Fibroblast of skin of right biceps (primary cell): ENCODE measurements at places on chromosomes 12 and 14.

- DNase-seq, result peak; percentile 3
These were observed 421.1 kb downstream of the VRK1 start for GRCh38 chr14:97218274-97218673.

DNA sequence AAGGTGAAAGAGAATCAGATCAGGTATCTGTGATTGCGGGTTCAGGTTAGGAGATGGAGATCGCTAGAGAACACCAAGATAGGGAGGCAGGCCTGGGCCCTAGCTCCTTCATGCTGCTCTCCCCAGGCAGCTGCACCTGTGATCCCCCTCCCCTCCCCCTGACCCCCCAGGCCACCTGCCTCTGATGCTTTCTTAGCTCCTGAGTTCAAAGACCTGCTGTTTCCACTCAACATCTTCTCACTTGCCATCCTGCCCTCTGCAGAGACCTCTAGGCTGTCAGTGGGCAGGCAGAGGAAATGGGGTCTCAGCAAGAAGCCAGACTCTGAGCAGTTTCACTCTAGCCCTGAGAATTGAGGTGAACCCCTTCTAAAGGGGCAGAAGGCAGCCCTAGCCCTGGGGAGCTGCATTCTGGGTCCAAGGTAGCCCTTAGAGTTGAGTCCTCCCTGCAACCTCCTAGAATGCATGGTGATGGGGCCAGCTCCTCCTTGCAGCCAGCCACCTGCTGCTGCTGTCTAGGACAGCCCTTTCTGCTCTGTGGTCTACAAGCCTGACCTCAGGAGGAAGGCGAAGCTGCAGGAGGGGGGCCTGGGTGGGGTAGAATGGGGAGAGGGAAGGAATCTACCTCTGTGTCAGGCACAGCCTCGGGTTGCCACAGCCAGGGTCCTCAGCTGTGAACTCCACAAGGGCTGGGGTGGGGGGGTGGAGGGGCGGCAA is 6.4 kb upstream of the SLC48A1 start:
- no peak for DNase-seq

DNA sequence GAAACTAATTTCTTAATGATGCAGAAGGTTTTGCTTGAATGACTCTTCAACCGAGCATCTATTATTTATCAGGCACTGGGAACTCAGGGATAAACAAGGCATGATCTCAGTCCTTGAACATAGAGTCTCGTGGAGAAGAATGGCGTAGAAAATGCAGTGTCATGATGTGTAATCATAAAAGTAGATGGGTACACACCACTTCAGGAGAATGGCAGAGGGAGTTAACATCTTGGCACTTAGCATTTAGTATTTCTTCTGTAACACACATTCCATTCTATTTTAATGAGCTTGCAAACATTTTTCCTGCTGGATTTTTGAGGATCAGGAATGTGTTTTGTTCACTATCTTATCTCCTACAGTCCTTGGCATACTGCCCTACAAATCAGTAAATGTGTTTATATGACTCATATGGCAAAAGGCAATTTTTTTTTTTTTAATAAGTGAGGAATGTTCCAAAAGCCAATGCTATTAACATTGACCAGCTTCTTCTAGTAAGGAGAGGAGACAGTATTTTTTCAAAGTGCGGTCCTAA is 3.8 kb downstream of the TXNRD1 start:
- DNase-seq, result peak; percentile 98

- DNase-seq, result no peak
These were observed 142.2 kb upstream of the FKBP4 start for GRCh38 chr12:2652401-2653081.

GRCh38 chr12:104314242-104314614 is 10.7 kb downstream of the EID3 start:
- DNase-seq, result no peak

GRCh38 chr12:101648195-101648594 is 49.2 kb upstream of the CHPT1 start:
- no peak for DNase-seq

GRCh38 chr12:39467432-39467870 is 24.5 kb upstream of the KIF21A start:
- no peak for DNase-seq

DNA sequence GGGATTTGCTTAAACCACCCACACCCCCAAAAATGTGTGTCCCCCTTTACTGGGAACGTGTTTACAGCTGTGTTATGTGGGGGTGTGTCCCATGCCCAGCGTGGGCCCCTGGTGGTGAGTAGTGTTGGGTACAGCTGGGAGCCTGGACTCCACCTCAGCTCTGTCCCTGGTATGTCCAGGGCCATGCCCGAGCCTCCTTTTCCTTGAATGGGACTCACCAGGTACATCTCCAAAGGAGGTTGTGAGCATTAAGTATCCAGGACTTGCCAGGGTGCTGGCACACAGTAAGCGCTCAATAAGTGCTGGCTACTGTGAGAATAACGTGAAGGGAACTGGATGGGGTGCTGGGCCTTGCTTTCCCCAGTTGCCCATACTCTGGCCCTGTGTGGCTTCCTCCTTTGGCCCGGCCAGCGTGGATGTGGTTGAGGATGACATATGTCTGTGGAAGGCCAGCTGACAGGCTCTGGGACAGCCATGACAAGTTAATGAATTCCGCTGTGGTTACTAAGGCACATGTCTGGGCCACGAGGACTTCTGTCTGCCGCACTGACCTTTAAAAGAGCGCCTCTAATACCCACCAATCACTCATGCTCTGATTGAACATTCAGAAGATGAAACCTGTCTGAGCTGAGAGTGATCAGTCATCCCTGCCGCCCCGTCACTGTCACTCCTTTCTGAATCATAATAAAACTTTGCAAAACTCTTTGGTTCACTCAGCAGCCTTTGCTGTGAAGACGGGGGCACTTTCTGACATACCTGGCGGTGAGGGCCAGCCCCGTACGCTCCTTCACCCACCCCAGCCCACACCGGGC is 74.7 kb downstream of the DIO3 start:
- no peak for DNase-seq

DNA sequence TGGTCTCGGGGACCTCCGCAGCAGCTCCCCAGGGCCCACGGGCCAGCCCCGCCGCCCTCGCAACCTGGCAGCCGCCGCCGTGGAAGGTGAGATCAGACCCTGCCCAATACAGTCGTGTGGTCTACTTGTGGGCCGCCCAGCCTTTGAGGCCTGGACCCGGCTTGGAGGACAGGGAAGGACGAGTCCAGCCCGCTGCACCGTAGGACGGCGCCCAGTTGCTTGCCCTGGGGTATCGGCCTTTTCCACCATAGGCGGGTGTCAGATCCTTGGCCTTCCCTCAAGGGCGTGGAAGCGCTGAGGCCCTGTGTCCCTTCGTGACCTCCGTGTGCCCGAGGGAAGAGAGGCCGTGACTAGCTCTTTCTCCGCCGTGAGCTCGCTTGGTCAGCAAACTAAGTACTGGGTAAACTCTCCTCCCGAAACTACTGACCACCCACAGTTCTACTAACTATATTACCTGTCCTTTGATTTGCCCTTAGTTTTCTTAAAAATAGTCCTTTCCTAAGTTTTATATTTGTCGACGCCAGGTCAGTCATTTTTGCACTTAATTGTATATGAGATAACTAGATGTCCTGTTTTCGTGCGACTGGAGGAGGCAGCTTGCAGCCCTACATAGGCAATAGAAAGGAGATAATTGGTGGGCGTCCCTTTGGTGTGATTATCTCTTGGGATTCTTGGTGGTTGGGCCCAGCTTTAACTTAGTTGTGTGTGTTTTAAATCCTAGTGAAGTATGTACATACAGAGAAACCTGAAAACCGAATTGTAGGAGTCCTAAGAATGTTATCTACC is 757 bp downstream of the SLC25A3 start:
- DNase-seq, result peak; percentile 11

GRCh38 chr14:104517867-104518266 is 61.7 kb upstream of the C14orf180 start:
- no peak for DNase-seq

- DNase-seq, result peak; percentile 51
These were observed 126.6 kb downstream of the SCARB1 start for GRCh38 chr12:124737040-124737419.

DNA sequence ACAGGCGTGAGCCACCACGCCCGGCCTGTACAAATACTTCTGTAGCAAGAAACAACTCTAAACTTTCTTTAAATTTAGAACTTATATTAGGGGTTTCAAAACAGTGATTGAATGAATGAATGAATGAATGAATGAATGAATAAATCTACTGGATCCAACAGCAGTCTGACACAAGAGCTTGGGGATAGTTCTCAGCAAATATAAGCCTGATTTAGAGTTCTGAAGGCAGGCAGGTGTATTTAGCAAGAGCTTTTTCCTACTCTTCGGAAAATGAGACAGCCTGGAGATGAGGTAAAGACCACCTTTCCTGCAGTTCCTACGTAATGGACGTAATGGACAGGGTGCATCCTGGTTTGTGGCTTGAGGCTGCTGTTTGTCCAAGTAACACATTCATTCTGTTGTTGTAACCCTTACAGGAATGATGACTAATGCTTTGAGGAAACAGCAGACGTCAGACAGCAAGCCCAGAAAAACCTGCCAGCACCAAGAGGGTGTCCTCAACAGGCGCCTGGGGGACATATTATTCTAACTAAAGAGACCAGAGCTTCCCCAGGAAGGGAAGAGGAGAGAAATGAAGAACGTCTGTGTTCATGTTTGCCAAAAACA is 277.4 kb upstream of the SOX5 start:
- DNase-seq, result peak; percentile 47

GRCh38 chr12:112964915-112965314 is 13.4 kb upstream of the OAS2 start:
- no peak for DNase-seq

- DNase-seq, result no peak
These were observed 27.1 kb upstream of the TCL1A start for GRCh38 chr14:95741038-95741490.

- peak; percentile 81 for DNase-seq
These were observed 1.2 kb upstream of the NEMF start for GRCh38 chr14:49853572-49854375.

DNA sequence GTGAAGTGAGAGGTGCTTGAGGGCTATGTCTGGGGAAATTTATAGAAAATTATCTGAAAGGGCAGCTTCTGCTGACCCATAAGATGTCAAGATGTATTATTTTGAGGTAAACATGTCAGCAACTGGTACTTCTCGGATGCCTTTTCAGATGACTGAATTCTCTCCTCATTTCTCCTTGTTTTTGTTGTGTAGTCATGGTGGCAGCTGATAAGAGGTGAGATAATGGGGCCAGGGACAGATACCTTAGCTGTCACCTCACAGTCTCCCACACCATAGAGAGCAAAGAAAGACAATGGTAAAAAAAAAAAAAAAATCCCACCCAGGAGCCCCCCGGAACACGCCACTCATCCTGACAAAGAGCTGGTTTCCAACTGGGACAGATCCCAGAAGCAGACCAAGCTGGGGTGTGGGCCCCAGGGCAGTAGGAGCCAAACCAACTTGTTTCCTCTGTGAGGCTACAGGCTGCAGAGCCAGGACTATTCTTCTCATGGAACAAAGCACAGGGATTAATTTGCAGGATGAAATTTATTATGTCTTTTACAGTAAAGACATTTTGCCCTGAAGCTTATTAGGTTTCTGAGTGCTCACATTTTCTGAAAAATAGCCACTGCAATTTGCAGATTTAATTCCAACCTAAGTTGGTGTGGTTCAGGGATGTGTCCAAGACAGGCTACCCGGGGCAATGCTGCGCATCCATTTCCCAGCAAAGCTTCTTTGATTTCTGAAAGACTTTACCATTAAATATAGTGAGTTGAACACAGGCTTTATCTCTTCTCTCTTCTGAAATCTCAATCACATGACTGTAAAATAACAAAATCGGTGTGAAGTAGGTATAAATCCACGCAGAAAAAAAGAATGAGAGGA is 52.2 kb downstream of the NDUFA12 start:
- DNase-seq, result no peak

DNA sequence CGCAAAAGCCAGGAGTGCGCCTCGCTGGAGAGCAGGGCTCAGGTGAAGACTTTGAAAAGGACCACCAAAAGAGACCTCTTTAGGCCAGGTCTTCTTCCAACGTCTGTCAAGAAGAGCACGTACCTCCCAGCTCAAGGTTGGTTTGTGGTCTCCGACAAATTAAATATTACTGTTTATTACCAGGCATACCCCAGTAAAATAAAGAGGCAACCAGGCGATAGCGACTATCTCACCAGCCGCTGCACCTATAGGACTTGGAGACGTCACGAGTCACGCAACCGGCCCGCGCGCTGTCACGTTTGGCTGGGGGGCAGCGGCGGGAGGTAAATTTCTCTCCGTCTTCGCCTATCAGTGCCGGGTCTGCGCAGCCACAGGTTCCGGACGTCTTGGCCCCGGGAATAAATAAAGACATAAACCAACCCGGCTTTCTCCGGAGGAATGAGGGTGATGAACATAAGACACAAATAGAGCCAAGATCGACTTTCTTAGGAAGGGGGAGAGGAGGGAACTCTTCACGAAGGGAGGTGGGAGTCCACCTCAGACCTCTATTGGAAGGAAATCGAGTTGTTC is 2.0 kb upstream of the TBX5 start:
- DNase-seq, result peak; percentile 52

- DNase-seq, result no peak
These were observed 157.4 kb upstream of the FOXN3 start for GRCh38 chr14:89574420-89574819.

- no peak for DNase-seq
These were observed 7.0 kb upstream of the RPS26 start for GRCh38 chr12:56034586-56035332.
